Daoy (cell line): ENCODE measurements at places on chromosomes 16 and 17. TPM values are rescaled to one million over a fixed set of nuclear protein-coding genes. Genes with fewer than 3 reads are reported as not detected.

DNA sequence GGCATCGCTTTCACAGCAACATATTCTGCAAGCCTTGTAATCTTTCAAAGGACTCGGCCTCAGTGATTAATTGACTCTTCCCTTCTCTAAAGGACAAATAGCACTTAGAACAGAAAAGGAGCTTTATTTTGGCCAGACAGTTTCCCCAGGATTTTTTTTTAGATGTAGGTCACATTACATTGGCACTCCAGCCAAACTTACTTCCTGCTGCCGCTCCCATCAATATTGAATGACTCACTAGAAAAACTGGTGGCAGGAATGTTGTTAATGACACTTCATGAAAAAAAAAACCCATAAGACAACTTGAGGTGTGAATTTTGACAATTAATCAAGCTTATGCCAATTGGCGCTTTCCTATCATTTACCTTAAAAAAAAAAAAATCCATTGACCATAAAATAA is 432.6 kb downstream of the TOX3 start:
- DNase-seq = no peak

DNA sequence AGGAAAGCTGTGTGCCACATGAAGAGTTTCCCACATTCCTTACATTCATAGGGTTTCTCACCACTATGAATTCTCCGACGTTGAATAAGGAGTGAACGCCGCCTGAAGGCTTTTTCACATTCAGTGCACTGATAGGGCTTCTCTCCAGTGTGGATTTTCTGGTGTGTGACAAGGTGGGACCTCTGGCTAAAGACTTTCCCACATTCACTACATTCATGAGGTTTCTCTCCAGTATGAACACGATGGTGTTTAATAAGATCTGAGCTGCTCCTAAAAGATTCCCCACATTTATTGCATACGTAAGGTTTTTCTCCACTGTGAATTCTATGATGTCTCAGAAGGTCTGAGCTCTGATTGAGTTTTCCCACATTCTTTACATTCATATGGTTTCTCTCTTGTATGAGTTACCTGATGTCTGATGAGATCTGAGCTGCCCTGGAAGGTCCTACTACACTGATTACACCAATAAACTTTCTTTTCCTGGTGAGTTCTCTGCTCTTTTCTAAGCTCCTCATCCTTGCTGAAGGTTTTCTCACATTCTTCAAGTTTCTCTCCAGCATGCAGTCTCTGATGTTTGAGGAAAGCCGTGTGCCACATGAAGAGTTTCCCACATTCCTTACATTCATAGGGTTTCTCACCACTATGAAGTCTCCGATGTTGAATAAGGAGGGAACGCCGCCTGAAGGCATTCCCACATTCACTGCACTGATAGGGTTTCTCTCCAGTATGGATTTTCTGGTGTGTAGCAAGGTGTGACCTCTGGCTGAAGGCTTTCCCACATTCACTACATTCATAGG is 10.0 kb downstream of the ZNF594 start:
- DNase-seq = no peak

DNA sequence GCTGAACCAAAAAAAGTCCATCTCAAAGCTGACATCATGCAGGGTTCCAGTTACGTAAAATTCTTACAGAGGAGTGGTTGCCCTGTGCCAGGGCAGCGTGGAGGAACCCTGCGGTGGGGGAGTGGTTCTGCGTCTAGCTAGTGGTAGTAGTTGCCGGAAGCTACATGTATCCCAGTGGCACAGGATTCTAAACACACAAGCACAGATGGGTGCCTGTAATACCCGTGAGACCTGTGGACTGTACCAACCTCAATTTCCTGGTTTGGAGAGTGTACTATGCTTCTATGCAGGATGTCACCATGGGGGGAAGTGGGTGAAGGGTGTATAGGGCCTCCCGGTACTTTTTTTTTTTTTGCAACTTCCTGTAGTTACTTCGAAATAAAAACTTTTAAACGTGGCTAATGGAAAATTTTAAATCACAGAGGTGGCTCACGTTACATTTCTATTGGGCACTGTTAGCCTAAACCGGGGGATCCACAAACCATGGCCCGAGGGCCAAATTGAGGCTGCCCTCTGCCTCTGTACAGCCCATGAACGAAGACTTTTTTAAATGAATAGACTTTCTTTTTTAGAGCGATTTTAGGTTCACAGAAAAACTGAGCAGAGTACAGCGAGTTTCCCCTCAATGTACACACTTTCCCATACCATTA is 38.5 kb downstream of the TBC1D16 start:
- no peak for DNase-seq

GRCh38 chr17:12459736-12460135 is 206.0 kb upstream of the MYOCD start:
- DNase-seq = no peak

DNA sequence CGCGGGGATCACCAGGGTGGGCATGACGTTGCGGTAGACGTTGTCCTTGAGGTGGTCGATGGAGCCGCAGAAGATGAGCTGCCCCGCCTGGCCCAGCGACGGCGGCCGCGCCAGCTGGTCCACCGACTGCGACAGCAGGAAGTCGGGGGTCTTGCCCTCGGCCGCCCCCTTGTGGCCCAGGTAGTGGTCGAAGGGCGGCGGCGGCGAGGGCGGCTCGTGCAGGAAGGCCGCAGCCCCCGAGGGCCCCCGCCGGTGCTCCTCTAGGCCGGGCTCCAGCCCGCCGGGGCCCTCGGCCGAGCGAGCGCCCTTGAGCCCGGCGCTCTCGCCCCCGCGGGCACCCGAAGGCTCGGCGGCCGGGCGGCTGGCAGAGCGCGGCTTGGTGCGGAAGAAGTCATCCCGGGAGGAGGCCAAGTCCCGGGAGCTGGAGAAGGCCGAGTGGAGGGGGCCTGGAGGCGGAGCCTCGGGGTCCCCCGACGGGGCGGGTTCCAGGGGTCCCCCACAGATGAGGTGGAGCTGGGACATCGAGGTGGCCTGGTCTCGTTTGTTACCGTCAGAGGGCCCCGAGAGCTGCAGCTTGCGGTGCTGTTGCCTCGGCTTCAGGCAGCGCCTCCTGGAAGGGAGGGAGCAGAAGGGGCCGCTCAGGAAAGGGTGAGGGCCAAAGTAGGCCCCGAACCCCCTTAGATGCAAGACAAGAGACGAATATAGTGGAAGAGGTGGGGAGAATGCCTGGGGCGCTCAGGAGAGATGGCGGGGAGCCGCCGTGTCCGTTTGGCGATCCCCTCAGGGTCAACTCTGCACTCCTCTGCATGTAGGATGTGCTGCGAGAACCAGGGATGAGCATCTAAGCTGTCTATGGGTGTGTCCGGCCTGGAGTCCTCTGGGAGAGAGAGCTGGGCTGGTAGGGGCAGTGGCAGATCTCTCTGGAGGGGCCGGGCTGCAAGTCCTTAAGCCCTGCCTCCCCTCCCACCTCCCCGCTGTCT is 8.8 kb downstream of the FAM171A2 start:
- no peak for DNase-seq

DNA sequence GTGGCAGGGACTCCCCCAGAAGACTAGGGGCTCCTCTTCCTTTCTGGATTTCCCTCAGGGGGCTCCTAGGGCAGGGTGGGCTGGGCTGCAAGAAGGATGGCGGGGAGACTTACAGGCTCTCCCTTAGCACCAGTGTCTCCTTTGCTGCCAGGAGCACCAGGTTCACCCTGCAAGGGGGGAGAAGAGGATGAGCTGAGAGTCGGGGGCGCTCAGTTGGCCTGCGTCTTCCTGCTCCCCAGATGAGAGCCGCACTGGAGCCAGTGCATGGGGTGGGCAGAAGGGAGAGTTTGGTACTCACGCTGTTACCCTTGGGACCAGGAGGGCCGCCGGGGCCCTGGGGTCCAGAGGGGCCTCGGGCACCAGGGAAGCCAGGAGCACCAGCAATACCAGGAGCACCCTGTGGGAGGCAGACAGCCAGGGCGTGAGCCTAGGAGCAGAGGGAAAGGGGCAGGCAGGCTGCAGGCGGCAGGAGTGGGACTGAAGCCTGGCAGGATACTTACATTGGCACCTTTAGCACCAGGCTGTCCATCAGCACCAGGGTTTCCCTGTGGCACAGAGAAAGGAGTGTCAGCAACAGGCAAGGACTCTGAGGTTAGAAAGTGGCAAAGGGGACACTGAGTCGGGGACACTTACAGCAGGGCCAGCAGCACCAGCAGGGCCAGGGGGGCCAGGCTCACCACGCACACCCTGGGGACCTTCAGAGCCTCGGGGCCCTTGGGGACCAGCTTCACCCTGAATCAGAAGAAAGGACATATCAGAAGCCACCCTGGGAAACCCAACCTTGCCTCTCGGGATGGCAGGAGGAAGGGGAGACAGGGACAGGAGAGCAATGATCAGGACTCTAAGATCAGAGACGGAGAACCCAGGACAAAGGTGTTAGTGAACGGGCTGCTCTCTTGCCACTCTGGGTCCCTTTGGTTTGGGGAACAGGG is 6.2 kb downstream of the COL1A1 start:
- no peak for DNase-seq

DNA sequence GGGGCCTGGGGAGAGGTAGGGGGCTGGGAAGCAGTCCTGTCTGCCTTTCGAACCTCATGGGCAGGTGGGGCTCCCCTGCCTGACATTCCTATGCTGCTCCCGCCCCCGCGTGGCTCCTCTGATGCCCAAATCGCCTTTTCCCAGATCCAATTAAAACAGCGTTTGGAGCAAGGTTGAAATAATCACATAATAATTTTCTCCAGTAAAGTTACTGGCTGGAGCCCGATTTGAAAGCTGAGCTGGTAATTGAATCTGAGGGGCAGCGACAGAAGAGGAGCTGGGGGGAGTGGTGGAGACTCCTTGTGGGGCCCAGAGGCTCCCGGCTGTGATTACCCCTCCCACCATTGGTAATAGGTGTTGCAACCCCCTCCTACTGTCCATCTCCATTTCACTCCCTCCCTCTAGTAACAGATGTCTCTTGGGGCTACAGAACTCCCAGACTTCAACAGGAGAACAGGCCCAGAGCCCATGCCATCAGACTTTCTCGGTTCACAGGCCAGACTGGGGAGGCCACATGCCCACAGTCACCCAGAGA is 38.9 kb upstream of the C1QL1 start:
- no peak for DNase-seq

Gene TPSAB1
- not detected in 2 replicates for total RNA-seq
